ENCODE measurements at places on chromosomes 2 and 18. TPM values are rescaled to one million over a fixed set of nuclear protein-coding genes. Genes with fewer than 3 reads are reported as not detected.
A peak's percentile ranks its signal among the peaks of the same experiment; 100 is the strongest.

- DNase-seq, result peak; percentile 70
These were observed 418.2 kb upstream of the HS6ST1 start for GRCh38 chr2:128736689-128737545.

GRCh38 chr2:142136571-142136970, 5.8 kb upstream of the LRP1B start:
- no peak for DNase-seq

GRCh38 chr2:26469092-26469710, 8.7 kb downstream of the OTOF start:
- DNase-seq, result peak; percentile 88

GRCh38 chr2:234969306-234970098, 17.7 kb downstream of the SH3BP4 start:
- DNase-seq, result no peak

- no peak for DNase-seq
These were observed 302.2 kb upstream of the DDX18 start for GRCh38 chr2:117512307-117512706.

GRCh38 chr2:210259687-210260086, 34.4 kb upstream of the ACADL start:
- no peak for DNase-seq

DNA sequence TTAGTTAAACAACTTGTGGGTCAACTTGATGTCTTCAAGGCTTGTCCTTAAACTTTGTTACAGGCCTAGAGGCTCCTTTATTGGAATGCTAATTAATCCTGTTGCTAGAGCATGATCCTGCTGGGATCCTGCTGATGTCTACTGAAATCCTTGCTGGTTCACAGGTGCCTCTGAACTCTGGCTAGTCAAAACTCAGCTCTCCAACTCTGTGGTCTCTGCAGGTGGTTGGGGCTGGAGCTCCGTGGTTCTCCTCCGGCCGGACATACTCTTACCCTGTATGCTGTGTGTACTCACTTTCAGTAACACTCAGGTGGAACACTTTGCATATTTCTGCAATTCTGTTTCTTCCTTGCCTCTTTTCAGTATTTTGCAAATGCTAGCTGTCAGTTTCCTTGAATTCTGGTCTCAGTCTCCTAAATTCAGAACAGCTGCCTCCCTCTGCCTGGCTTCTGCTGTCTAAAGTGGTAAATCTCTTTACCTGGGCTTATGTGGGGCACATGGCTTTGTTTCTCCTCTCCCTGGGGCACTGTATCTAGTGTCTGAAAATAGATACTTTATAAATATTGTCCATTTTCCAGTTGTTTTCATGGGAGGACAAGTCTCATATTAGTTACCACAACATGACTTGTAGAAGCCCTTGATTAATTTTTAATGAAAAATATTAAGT, 113.0 kb downstream of the ATP9B start:
- DNase-seq, result no peak

- no peak for DNase-seq
These were observed 65.7 kb downstream of the PDCL3 start for GRCh38 chr2:100628506-100628905.

GRCh38 chr18:61402726-61403125, 69.5 kb downstream of the CDH20 start:
- no peak for DNase-seq

- no peak for DNase-seq
These were observed 564 bp downstream of the MPV17 start for GRCh38 chr2:27322301-27322765.

DNA sequence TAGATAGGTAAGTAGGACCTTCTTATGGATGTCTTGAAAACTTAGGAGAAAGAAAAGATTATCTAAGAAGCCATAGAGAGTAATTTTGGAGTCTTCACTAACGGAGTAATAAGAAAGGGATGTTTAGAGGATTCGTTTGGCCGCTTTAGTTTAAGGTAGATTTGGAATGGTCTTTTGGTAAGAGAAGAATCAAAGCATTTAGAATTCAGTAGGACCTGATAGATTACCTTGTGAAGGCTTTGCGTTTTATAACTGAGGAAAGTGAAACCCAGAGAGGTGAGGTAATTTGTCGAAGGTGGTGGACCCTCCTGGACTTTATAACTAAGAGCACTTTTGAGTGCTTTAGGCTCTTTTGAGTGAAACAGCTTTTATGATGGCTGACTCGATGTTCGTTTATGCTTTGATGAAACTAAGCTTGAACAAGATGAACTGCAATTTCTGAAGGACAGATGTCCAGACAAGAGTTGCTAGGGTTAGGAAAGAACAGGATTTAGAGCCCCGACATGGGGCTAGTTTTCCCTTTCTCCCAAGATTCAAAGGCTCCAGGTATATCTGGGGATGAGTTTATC, 1.3 kb downstream of the MYL12B start:
- DNase-seq, result no peak

- DNase-seq, result no peak
These were observed 1888.3 kb upstream of the CELF4 start for GRCh38 chr18:39453882-39454281.

- DNase-seq, result no peak
These were observed 88.1 kb downstream of the ASXL2 start for GRCh38 chr2:25790074-25790790.

GRCh38 chr2:29009711-29010677, 28.9 kb downstream of the TOGARAM2 start:
- DNase-seq, result no peak

The ZSWIM2 gene
- not detected for total RNA-seq

The ZBTB7C gene
- not detected for total RNA-seq

The GPAT2 gene
- 14.4 TPM for total RNA-seq

The LIMS2 gene
- total RNA-seq, result 15.5 TPM

The ACTR3 gene
- 516 TPM for total RNA-seq

The KCNJ13 gene
- total RNA-seq, result not detected

The ABCG8 gene
- not detected for total RNA-seq

The EFHD1 gene
- total RNA-seq, result 2.0 TPM
